ENCODE measurements at places on chromosomes 3 and 15.

- DNase-seq: no peak
Measured at GRCh38 chr3:188417766-188418165, 263.8 kb downstream of the LPP start.

GRCh38 chr3:51949121-51949520, 6.1 kb upstream of the GPR62 start:
- DNase-seq: no peak

GRCh38 chr3:354432-354831, 157.9 kb downstream of the CHL1 start:
- no peak for DNase-seq

DNA sequence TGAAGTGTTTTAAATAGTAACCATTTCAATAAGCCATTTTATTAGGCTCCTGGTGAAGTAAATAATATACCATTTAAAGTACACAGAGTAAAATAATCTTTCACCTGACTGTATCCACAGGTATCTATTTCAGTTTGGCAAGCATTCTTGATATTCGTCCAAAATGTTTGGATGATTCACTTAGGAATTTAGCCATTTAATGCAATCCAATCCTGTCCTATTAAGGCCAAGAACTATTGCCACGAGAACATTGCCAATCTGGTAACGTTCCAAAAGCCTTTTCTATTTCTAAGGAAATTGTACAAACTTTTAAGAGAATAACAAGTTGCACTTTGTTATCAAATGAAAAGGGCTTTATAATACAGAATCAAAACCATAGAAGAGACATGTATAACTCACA, 209.8 kb upstream of the THRB start:
- no peak for DNase-seq

DNA sequence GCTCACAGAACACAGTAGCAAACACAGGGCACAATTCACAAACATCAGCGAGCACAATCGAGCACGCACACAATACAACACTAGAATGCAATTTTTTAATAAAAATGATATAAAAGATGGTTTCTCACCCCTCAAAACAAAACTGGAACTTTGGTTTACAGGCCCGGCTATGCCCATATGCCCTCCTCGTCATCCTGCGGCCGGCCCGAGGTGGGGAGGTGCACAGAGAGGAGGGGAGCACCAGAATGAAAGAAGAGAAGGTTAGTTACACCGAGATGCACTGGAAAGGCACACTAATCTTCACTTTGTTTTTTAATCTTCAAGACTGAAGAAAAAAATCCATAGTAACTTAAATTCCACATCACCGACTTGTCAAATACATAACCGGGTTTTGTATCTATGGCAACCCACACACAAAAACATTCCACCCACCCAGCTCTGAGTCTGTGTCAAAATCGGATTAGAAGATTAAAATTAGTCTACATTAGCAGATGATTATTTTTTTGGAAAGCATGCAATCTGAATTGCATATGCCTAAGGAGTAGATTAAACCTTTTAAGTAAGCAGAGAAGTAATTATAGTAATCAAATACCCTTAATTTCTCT, 196.7 kb upstream of the WNT5A start:
- DNase-seq: no peak

DNA sequence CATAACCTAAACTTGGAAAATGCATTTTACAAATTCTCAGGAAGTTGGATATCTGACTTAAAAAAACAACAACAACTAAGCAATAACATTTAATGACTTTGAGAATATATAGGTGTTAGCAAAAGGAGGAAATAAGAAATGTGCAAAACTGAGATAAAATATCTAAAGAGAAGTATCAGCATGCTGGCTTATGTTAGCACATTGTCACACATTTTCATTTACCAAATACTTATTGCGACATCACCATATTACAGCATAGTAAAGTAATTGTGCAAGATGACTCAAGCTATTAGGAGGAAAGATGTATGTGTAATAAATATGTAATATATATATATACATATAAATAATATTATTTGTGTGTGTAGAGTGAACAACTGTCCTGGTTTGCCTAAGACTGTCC, 9.2 kb downstream of the PTX3 start:
- no peak for DNase-seq

GRCh38 chr15:48402427-48403177, 71.4 kb downstream of the DUT start:
- no peak for DNase-seq

Data from activated CD8-positive, alpha-beta memory T cell treated with anti-CD3 and anti-CD28 coated beads for 1 hour (primary cell).